ENCODE measurements at places on chromosomes 3 and 15.

- DNase-seq: no peak
Measured at GRCh38 chr3:177186306-177186705, 11.0 kb downstream of the TBL1XR1 start.

DNA sequence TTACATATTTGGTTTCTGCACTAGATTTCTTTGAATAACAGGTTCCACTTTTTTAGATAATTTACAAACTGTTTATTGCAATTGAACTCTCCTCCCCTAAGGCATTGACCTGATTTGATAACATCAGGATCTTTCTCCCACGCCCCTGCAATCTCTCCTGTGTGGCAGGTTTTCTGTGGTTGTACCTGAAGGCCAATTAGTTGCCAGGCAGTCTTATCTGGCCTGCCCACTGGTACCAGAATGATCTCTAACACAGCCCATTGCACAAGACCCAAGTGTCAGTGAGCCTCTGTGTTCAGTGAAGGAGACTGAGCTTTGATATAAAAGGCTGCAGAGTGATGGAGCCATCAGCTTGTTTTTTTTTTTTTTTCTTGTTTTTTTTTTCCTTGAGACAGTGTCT is 3.3 kb downstream of the ACAD9 start:
- no peak for DNase-seq

GRCh38 chr15:31346367-31347066 is 19.9 kb downstream of the KLF13 start:
- no peak for DNase-seq

- peak; percentile 95 for DNase-seq
Measured at GRCh38 chr3:10205451-10206165, 40.9 kb downstream of the IRAK2 start.

DNA sequence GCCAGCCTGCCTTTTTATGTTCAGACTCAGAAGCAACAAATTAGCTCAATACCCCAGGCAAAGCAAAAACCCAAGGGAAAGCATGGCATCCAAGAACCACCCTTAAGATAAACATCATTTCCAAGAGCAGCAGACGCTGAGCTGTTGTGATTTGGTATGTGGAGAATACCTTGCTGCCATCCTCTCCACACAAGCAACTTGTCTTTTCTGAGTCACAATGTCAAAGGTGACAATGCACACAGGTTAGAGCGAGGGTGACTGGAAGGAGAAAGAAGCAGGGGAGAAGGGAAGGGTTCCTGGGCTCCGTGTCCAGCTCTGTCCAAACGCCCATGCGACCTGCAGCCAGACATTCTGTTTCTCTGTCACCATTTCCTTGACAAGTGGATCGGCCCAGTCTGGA is 6.0 kb downstream of the PCSK6 start:
- no peak for DNase-seq

GRCh38 chr3:106813742-106814141 is 563.5 kb upstream of the CCDC54 start:
- DNase-seq: no peak

GRCh38 chr3:190546881-190547510 is 33.1 kb downstream of the IL1RAP start:
- DNase-seq: no peak

DNA sequence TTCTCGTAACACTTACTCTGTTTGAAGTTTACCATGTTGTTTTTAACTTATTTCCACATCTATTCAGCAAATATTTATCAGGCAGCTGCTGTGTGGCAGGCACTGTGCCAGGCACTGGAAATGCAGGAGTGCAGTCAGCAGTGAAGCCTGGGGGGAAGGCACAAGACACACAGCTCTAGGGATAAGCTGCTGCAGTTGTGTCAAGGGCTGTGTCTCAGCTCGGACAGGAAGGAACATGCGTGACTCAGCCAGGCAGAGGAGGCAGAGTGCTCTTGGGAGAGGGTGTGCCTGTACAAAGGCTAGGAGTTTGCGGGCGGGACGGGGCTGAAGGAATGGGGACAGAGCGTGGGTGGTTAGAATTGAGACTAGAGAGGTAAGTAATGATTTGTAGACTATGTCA is 24.7 kb downstream of the LYSMD4 start:
- peak; percentile 95 for DNase-seq

- DNase-seq: peak; percentile 52
Measured at GRCh38 chr3:24101676-24102168, 156.6 kb downstream of the NR1D2 start.

DNA sequence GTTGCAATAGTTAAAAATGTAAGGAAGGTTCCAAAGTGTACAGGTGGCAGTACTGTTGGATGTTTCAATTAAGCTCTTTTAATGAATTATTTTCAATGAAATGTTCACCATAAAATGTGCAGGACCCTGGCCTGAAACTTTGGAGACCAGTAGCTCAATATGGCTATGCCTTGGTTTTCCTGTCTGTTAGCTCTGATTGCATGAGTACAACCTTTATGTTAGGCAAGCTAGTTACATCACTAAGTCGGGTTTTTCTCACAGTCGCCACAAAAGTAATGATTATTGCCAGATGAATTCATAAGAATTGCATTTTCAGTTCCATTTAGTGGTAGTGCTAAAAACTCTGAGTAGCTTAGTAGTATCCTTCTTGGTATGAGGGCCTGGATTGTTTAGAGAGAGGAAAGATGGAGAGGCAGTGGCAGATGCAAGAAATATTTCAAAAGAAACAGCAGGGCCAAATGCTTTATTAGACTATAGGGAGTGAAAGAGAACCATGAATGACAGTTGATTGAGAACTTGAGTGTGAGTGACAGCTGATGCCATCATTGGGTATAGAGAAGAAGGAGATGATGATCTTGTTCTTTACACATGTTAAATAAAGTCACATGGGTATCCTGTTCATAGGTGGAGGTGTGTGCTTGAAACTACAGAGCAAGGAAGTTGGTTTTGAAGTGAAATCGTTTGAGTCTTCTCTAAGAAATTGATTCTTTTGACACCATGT is 109.5 kb downstream of the AKAP13 start:
- DNase-seq: no peak
